Stimulated activated CD4-positive, alpha-beta T cell treated with anti-CD3 and anti-CD28 coated beads, Interleukin-4, amount 100 ng/mL, for 1 hour (primary cell): ENCODE measurements at places on chromosomes 2 and 18.

DNA sequence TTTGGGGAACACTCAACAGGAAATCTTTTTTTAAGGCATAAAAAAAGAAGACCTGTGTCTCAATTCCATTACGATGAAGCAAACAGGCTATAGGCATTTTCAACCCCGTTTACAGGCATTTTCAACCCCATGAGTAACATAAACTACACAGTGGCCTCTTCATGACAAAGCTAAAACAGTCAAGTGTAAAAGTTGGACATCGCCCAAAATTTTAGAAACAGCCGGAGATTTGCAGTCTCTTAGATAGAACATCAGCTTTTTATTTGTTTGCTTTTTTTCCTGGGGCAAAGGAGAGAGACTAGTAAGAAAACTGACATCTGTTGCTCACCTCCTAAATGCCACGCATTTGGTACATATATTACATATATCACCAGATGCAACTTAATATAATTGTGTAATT, 173.7 kb downstream of the CMPK2 start:
- DNase-seq = no peak

DNA sequence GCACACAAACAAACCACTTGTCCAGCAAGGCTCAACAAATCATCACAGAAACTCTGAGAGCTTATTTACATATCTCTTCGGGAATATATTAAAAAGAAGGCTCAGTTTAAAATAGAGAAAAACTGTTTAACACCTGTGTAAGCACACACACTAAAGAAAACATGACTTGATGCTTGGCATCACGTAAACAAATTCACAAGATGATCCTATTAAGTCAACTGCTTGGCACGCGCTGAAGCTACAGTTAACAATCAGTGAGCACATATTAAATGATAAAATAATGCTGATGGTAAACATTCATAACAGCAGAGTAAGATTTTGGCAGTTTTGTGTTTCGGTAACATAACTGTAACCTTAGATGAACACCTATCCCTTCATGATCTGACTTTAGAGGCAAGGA, 4.3 kb upstream of the HES6 start:
- no peak for DNase-seq

GRCh38 chr18:8910186-8910822, 192.2 kb upstream of the NDUFV2 start:
- no peak for DNase-seq

- no peak for DNase-seq
These were observed 14.6 kb downstream of the THNSL2 start for GRCh38 chr2:88184762-88185161.
